ENCODE measurements at places on chromosomes 4 and X.

GRCh38 chr4:72302981-72303704, 265.9 kb downstream of the ADAMTS3 start:
- DNase-seq, result peak; percentile 69

- peak; percentile 80 for DNase-seq
Measured at GRCh38 chrX:47380268-47380667, 9.9 kb downstream of the ZNF157 start.

- no peak for DNase-seq
Measured at GRCh38 chr4:132383571-132384199, 765.4 kb upstream of the PCDH10 start.

DNA sequence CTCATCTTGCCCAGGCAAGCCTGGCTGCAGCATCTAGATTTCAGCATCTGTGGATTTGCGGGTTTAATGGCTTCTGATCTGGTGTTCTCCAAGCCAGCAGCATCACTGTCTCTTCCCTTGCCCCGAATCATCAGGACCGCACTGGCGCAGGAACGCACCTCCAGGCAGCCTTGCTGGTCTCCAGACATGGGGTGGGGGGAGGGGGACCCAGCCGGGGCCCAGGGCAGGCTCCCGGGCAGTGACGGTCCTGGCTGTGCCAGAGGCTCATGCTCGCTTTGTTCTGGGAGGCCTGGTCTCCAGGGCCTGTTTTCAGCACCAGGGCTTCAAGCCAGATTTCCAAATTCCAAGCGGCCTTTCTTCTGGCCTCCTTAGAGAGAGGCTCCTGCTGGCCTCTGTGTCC, 4.9 kb downstream of the CFAP99 start:
- DNase-seq, result no peak

DNA sequence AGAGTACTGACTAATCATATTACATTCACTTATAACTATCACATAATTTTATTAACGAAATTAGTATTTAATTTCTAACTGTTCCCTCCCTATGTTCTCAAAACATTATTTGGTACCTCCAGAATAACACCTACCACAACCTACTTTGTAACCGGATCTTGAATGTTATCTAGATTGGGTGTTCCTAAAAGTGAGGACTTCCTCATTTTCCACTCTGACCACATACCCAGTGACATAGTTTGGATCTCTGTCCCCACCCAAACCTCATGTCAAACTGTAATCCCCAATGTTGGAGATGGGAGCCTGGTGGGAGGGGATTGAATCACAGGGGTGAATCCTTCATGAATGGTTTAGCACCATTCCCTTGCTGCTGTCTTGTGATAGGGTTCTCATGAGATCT, 21.8 kb downstream of the NR3C2 start:
- DNase-seq, result no peak

- no peak for DNase-seq
Measured at GRCh38 chr4:46890056-46890455, 19.0 kb downstream of the COX7B2 start.

DNA sequence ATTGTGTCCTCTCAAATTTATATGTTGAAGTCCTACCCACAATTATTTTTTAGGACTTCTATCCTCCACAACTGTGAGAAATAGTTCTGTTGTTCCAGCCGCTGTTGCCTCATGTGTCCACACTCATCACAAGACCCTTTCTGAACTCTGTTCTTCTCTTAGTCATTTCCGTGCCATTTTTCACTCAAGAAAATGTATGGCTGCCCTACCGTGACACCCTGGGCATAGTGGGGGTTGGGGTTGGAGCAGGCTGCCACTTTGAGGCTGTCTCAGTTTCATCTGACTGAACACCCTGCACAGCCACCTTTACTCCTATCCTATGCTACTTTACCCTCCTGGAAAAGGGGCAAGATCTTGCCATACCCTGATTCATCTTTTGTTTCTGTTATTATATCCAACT, 319.1 kb downstream of the TENM3 start:
- DNase-seq, result no peak

GRCh38 chr4:16043642-16044498, 40.0 kb downstream of the PROM1 start:
- DNase-seq, result peak; percentile 28

GRCh38 chrX:107724653-107725052, 50.9 kb downstream of the TSC22D3 start:
- no peak for DNase-seq

DNA sequence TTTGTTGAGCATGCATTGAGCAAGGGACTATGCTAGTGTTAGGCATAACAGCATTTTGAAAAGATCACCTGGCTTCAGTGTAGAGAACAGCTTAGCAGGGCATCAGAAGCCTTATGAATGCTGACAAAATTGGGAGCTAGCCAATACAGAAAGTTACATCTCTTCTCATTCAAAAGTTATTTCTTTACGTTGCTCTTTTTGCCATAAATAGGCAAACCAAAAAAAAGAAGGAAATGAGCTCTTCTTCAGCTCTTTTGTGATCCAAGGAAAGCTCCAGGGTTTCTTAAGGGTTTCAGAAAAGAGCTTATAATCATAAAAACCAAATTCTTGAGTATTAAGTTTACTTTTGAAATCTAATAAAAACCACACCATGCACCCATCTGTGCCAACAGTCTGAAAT, 35.2 kb upstream of the LNX1 start:
- DNase-seq, result no peak

DNA sequence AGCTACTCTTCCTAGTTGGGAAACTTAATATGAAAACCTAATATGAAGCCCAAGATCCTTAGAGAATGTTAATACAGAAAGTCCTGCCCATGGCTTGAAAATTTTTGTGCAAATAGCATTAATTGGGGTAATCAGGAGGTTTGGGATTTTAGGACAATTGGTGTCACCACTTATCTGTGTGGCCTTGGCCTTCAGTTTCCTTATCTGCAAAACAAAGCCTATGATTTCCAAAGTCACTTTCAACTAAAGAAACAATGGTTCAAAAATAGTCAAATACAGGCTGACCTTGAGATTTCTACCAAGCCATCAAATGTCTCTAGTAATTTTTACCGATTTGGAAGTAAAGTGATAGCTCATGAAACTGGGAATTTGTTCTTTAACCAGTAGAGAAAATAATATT, 40.2 kb upstream of the FAM9C start:
- no peak for DNase-seq

Measured in hematopoietic multipotent progenitor cell (in vitro differentiated cells).